A549 (cell line): ENCODE measurements at places on chromosomes 7 and 10.
A peak's percentile ranks its signal among the peaks of the same experiment; 100 is the strongest.

DNA sequence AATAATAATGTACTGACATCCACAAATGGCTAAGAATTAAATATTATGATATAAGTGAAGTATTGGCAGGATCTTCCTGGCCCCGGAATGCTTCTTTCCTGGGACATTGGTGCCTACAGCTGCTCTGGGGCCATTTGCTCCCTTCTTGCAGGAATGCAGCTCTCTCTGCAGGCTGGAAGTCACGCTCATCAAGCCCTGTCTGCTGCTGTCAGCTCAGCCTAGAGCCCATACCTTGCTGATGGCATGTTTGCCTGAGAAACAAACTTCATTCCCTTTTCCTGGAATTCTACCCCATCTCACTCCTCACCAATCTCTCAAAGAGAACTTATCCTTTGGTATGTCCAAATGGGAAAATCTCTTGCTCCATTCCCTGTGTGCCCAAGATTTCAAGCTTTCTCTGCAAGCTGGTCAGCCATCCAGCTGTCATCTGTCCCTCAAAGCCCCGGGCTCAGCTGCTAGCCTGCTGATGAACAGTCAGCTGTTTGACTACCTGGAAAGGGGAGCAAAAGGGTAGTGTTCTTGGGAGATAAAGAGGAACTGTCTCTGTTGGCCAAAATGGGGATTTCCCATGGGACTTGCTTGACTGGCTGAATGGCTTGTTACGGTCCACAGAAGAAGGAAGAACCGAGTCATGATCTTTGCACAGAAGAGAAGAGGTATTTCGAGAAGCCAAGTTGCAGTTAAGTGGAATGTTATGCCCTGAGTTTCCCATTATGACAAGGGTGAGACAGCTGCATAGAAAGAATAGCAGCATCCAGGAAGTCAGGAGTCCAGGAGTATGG lies 12.0 kb upstream of the RASSF4 start:
- no peak for DNase-seq

DNA sequence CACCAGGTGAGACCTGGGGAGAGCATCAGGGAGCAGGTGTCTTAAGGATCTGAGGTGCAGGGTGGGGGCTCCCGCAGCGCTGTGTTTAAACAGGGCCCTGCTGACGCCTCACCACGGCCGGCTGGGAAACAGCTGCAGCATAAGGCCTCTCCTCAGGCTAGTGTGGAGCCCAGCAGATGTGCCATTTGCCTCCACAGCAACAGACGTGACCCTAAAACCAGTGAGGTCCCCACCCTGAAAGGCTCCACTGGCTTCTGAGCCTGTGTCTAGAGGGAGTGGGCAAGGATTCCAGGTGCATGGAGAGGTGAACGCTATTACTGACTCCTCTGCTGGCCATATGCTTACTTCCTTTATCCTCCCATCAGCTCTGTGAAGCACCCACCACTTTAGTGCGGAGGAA lies 47.8 kb downstream of the SYPL1 start:
- no peak for DNase-seq

DNA sequence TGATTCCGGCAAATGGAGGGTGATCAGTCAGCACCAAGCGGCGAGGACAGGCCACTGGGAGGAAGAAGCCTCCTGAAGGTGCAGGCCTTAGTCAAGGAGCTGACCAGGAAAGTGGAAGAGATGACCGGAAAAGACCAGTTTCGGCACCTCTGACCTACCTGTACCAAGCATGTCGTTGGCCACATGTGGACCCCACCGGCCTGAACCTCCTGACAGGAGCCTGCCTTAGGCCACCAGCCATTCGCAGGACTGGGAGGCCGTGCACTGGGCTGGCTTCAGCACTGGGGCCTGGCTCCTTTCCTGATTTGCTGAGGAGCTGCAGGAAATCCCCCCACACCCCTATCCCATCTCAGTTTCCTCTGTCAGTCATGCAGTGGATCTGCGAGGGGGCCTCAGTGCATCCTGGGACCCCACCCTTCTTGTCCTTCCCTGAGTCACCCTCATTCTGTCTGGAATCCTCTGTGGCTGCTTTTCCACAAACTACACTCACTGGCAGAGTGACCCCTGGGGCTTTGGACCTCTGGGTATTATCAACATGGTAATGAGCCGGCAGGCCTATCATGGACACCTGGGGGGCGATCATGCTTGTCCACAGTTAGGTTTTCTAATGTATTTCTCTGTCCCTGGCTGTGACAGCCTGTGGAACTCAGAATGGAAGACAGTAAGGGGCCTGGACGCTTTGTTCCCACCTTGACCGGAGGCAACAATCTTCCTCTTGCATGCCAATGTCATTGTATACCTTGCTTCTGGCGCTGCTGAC lies 33.0 kb downstream of the RAMP3 start:
- no peak for DNase-seq

GRCh38 chr7:74306730-74307469 lies 17.7 kb downstream of the CLIP2 start:
- no peak for DNase-seq

- no peak for DNase-seq
Measured at GRCh38 chr7:13878154-13878553, 111.3 kb downstream of the ETV1 start.

DNA sequence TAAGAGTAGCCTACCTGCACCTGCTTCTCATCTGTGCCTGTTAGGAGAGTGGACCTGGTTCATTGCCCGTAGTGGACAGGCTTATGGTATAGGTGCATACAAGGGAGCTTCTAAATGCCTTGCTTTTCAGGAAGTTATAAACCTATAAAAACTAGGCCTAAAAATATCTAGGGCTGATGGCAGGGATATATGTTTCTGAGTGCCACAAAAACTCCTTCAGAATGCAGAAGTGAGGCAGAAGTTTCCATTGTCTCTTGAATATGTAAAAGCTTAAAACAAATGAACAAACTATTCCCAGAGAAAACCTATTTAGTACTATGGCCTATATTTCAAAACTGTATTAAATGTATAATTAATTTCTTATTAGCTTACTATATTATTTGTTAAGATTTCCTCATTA lies 91.8 kb downstream of the RNLS start:
- DNase-seq: no peak

DNA sequence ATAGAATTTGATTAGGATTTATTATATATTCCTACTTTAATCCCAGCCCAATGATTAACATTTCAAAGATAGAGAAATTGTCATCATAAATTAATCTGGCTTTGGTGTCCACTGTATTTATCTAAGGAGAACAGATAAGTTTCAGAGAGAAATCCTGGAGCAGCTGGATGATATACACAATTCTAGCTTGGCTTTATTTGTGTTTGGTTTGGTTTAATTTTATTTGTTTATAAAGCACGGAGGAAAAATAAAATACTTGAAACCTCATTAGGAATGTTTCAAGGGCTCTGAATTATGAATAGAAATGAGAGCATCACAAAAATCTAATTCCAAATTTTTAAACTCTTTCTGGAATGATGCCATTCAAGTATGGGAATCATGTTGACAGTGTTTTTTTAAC lies 42.1 kb downstream of the SEMA3D start:
- no peak for DNase-seq

DNA sequence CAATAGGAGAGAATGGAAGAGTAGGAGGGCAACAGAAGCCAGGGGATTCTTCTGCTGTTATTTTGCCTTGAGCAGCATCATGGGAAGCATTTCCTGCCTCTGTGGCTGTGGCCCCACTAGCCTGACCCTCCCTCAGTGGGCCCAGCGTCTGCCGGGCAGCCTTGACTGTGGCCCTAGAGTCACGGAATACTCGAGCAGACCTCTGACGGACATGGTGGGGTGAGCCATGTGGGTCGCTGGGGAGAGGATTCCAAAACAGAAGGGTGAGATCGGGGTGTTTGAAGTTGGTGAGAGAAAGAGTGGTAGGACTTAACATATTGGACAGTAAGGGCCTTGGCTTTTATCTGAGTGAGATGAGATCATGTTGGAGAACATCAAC lies 8.3 kb upstream of the PRKAG2 start:
- no peak for DNase-seq

DNA sequence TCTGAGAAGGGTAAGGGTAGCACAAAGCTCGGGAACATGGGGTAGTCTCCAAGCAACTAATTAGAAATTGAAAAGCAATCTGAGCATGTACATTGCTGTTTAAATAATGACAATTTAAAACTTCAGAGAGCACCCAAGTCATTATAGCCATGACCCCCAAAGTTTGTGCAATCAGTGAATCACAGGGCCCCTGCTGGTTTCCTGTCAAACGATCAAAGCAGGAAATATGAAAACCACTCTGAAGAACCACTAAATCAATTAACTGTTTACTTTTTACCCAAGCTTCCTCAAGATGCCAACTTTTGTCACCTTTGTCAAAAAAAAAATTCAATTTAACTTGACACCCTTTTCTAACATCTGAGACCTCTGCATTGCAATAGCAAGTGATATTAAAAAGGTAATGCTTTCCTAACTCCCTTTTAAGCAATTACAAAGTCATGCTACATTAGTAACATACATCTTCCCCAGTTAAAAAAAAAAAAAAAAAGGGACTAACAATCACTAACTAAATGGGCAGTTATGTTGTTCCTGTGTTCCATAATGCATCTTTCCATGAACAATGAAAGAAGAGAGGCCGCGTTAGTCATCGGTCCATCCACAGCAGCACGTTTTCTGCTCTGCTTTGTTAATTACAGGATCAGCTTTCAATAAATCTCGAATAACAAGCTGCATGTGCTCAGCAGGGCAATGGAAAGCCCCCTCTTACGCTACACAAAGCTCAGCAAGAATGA lies 80.6 kb downstream of the ETV1 start:
- DNase-seq: no peak

GRCh38 chr10:363152-363551 lies 227.9 kb downstream of the ZMYND11 start:
- DNase-seq: no peak

- DNase-seq: no peak
Measured at GRCh38 chr7:36469236-36469635, 79.6 kb downstream of the ANLN start.

- DNase-seq: no peak
Measured at GRCh38 chr10:4670737-4671136, 155.3 kb upstream of the AKR1E2 start.

GRCh38 chr10:93445097-93445960 lies 36.8 kb downstream of the MYOF start:
- DNase-seq: peak; percentile 96
